Kidney (tissue), 22 donors: ENCODE measurements at places on chromosomes 2 and 18. TPM values are rescaled to one million over a fixed set of nuclear protein-coding genes. Genes with fewer than 3 reads are reported as not detected.

DNA sequence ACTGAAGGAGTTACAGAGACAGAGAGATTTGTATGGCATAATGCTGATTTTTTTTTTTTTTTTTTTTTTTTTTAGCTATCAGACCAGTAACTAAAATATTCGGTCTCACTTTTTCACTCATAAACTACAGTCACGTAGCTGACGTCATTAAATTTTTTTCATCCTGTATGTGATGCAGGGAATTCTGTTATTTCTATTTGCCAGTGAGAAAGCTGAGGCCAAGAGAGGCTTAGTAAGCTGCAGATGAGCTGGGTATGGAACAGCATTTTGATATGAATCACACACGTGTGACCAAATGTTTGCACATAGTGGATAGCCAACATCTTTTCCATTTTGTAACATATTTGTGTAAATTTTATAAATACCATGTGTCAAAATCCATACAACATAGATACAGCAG lies 79.1 kb upstream of the EPB41L3 start:
- peaks cover 12% of the 10 kb centered on the region for H3K27me3 ChIP-seq
- peaks cover 8% of the 10 kb centered on the region for H3K4me1 ChIP-seq
- H3K27ac ChIP-seq, result no peak overlapping the region

UGT1A5 gene
- 2.1 TPM for total RNA-seq

GRCh38 chr2:48944956-48945355 lies 189.4 kb upstream of the LHCGR start:
- H3K4me1 ChIP-seq, result no peaks in the 10 kb centered on the region
- no peak overlapping the region for H3K4me3 ChIP-seq
- H3K27ac ChIP-seq, result no peak overlapping the region
- H3K27me3 ChIP-seq, result no peaks in the 10 kb centered on the region
- DNase-seq, result no peak

DHRS9 gene
- total RNA-seq, result 2.2 TPM

DNA sequence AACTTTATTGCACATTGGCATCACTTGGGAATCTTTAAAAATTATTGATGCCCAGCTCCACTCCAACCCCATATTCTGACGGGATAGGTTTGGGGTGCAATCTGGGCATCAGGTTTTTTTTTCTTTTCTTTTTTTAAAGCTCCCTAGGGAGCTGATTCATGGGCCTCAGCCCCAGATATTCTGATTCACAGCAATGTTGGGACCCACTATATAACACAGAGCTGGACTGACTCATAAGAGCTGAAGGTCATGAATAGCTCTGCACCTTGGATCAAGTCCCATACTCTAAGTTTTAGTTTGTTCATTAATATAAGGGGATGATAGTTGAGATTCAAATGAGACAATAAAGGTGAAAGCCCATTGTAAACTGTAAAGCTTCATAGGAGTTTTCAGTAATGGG lies 191.1 kb upstream of the REV1 start:
- H3K27me3 ChIP-seq, result no peaks in the 10 kb centered on the region
- no peaks in the 10 kb centered on the region for H3K4me1 ChIP-seq
- no peaks in the 10 kb centered on the region for H3K36me3 ChIP-seq
- no peak overlapping the region for H3K27ac ChIP-seq
- no peak overlapping the region for H3K4me3 ChIP-seq

GRCh38 chr2:203873921-203874631 lies 6.5 kb downstream of the CTLA4 start:
- H3K4me1 ChIP-seq, result no peaks in the 10 kb centered on the region
- H3K27me3 ChIP-seq, result no peaks in the 10 kb centered on the region
- H3K27ac ChIP-seq, result no peak overlapping the region
- H3K4me3 ChIP-seq, result no peak overlapping the region
- H3K36me3 ChIP-seq, result no peaks in the 10 kb centered on the region
- no peak for DNase-seq

DNA sequence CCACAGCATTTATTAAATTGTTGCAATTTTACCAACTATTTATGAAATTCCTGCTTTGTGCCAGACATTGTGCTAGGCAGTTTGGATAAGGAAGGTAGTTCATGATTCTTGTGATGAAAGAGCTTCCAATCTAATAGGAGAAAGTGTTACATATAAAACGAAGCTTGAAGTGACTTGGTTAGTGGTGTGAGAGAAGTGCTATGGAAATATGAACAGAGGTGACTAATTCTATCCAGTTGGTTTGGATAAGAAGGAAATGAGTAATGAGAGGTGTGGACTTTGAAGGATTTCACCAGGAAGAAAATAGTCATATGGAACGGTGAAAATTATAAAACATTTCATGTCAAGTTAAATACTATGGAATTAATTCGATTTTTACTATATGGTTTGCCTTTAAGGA lies 48.6 kb downstream of the EML6 start:
- no peaks in the 10 kb centered on the region for H3K36me3 ChIP-seq
- no peak overlapping the region for H3K4me3 ChIP-seq
- no peak overlapping the region for H3K27ac ChIP-seq
- no peaks in the 10 kb centered on the region for H3K4me1 ChIP-seq

- no peak for DNase-seq
- no peaks in the 10 kb centered on the region for H3K27me3 ChIP-seq
- H3K4me1 ChIP-seq, result peaks cover 3% of the 10 kb centered on the region
- H3K4me3 ChIP-seq, result peak overlapping the region; percentile 72
These were observed 1.6 kb downstream of the LGALSL start for GRCh38 chr2:64455545-64455944.

GRCh38 chr2:101375653-101376052 lies 11.7 kb downstream of the CREG2 start:
- no peak overlapping the region for H3K27ac ChIP-seq
- no peaks in the 10 kb centered on the region for H3K27me3 ChIP-seq
- H3K36me3 ChIP-seq, result no peaks in the 10 kb centered on the region
- DNase-seq, result no peak

GRCh38 chr2:199443589-199444130 lies 14.1 kb downstream of the SATB2 start:
- H3K27ac ChIP-seq, result no peak overlapping the region
- no peaks in the 10 kb centered on the region for H3K4me1 ChIP-seq
- no peak overlapping the region for H3K4me3 ChIP-seq
- DNase-seq, result no peak

OST4 gene
- total RNA-seq, result 260 TPM

GRCh38 chr2:121232626-121233265 lies 52.3 kb downstream of the TFCP2L1 start:
- peaks cover 6% of the 10 kb centered on the region for H3K4me1 ChIP-seq
- no peaks in the 10 kb centered on the region for H3K27me3 ChIP-seq
- no peak overlapping the region for H3K27ac ChIP-seq
- DNase-seq, result no peak

- H3K27me3 ChIP-seq, result no peaks in the 10 kb centered on the region
- H3K4me1 ChIP-seq, result no peaks in the 10 kb centered on the region
- H3K4me3 ChIP-seq, result no peak overlapping the region
- no peak for DNase-seq
These were observed 211.4 kb upstream of the HS6ST1 start for GRCh38 chr2:128530025-128530573.

GRCh38 chr2:28665041-28665704 lies 86.5 kb upstream of the PPP1CB start:
- no peaks in the 10 kb centered on the region for H3K27me3 ChIP-seq
- DNase-seq, result peak; percentile 82
- H3K4me3 ChIP-seq, result no peak overlapping the region
- peaks cover 17% of the 10 kb centered on the region for H3K4me1 ChIP-seq
- H3K27ac ChIP-seq, result no peak overlapping the region

GRCh38 chr2:237875256-237876060 lies 16.0 kb downstream of the RAMP1 start:
- H3K4me3 ChIP-seq, result no peak overlapping the region
- H3K4me1 ChIP-seq, result no peaks in the 10 kb centered on the region
- H3K27ac ChIP-seq, result no peak overlapping the region

D2HGDH gene
- 37.0 TPM for total RNA-seq

DNA sequence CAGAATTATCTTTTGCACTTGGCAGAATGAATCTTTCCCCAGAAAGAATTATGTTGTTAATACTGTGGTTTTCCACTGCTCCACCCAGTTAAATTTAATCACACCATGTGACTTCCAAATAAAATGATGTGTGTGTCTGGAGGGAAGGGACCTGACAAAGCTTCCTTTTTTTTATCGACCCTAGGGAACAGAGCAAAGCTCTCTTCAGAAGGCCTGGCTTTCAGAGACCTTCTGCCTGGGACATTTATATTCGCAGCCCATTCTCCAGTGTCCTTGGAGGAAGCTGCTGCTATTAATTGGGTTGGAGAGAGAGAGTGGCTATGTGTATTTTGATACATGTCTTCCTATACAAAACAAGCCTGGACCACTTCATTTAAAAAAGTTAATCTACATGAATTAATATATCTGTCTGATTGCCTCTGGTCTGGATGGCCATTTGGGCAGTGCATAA lies 233.7 kb downstream of the PRKCE start:
- H3K36me3 ChIP-seq, result no peaks in the 10 kb centered on the region
- H3K27me3 ChIP-seq, result no peaks in the 10 kb centered on the region
- DNase-seq, result no peak

FAP gene
- total RNA-seq, result 3.3 TPM

DUSP28 gene
- total RNA-seq, result 7.0 TPM

DNA sequence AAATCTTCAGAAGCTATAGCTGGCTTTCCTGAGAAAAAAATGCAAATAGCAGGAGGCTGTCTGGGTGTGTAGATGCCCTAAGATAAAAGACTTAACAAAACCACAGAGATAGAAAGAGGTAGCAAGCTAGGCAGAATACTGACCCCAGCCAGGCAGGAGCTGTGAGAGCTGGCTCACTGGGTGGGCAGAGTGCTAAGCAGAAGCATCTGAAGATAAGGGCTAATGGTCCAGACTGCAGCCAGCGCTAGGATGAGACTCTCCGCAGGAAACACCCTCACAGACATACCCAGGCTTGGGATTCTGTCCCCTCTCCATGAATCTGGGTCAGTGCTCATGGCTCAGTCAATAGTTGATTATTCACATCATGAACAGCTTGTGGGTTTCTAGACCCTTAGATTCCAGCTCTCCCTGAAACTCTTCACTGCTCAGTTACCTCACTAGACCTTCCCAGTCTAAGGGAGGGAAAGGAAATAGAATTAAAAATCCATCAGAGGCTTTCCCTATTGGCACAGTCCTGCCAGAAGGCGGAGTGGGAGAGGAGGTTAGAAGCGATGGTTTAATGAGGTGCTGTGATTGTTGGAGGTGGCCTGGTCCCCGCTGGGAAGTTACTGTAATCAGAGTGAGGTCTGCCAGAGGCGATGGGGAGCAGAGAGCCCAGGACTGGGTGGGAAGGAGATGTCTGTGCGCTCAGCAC lies 21.4 kb upstream of the CCBE1 start:
- no peak for DNase-seq
- H3K27me3 ChIP-seq, result no peaks in the 10 kb centered on the region
- H3K36me3 ChIP-seq, result no peaks in the 10 kb centered on the region
- no peak overlapping the region for H3K27ac ChIP-seq

- DNase-seq, result no peak
- H3K27me3 ChIP-seq, result no peaks in the 10 kb centered on the region
- peak overlapping the region; percentile 62 for H3K4me3 ChIP-seq
- H3K36me3 ChIP-seq, result no peaks in the 10 kb centered on the region
- peak overlapping the region; percentile 88 for H3K27ac ChIP-seq
These were observed 502 bp downstream of the MERTK start for GRCh38 chr2:111898703-111899514.

DNA sequence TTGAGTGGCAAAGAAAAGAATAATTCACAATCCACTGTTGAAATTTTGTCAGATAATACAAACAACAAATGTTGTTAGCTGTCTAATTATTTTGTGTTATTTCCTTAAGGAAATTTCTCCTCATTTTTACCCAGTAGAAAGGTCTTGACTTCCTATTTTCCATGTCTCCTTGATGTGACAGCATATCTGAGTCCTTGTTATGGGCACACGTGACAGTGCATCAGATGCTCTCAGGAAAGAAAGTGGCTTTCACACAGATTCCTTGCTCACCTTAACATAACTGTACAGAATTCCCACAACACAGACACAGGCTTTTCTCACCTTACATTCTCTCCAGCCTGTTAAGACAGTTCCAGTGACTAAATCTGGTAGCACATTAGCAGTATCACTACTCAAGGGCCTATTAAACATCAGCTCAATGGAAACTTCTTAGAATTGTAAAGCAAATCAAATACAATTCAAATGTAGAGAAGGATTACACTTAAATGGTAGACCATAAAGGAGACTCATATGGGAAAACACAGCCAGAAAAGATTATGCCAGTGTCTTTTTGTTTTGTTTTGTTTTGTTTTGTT lies 30.2 kb upstream of the GPR55 start:
- H3K27me3 ChIP-seq, result no peaks in the 10 kb centered on the region
- H3K27ac ChIP-seq, result no peak overlapping the region
- H3K4me3 ChIP-seq, result no peak overlapping the region
- DNase-seq, result no peak
- no peaks in the 10 kb centered on the region for H3K36me3 ChIP-seq
- H3K4me1 ChIP-seq, result no peaks in the 10 kb centered on the region

DNA sequence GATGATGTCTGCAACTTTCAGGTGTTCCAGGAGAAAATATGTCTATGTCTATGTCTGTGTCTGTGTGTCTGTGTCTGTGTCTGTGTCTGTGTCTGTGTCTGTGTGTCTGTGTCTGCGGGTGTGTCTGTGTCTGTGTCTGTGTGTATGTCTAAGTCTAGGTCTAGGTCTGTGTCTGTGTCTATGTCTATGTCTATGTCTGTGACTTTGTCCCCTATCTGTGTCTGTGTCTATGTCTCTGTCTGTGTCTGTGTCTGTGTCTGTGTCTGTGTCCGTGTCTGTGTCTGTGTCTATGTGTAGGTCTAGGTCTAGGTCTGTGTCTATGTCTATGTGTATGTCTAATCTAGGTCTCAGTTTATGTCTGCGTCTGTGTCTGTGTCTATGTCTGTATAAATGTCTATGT lies 10.5 kb downstream of the IL1R2 start:
- H3K4me3 ChIP-seq, result no peak overlapping the region
- DNase-seq, result no peak
- H3K36me3 ChIP-seq, result no peaks in the 10 kb centered on the region
- H3K4me1 ChIP-seq, result peaks cover 11% of the 10 kb centered on the region

SPP2 gene
- not detected for total RNA-seq

DNA sequence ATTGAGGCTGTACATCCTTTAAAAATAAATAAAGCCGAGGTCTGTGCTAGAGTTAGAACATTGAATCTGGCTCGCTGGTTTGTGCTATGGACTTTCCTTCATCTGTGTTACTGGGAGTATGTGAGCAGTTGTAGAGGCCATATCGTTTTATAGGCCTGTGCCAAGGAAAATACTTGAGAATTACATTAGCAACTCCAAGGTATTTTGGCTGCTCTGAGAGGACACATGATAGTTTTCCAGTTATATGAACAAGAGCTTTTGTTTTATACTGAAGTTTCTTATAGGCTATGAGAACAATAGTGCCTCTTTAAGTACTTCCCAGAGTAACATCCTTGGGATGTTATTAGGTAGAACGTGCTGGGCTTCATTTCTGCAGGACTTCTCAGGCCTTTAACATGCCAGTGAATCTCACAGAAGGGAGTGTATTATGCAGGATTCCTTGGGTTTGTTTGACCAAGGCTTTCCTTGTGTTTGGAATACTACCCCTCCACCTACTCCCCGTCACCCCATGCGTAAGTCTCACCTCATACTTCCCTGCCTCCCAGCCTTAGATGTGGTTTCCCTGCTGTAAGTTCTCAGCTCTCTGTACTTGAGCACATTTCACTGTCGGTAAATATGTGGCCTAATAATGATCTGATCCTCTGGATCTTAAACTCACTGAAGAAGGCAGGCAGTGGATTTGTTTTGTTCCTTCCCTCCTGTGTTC lies 21.0 kb downstream of the TCF7L1 start:
- DNase-seq, result no peak
- no peak overlapping the region for H3K4me3 ChIP-seq
- H3K36me3 ChIP-seq, result no peaks in the 10 kb centered on the region
